ENCODE measurements at places on chromosomes 16 and 17.

DNA sequence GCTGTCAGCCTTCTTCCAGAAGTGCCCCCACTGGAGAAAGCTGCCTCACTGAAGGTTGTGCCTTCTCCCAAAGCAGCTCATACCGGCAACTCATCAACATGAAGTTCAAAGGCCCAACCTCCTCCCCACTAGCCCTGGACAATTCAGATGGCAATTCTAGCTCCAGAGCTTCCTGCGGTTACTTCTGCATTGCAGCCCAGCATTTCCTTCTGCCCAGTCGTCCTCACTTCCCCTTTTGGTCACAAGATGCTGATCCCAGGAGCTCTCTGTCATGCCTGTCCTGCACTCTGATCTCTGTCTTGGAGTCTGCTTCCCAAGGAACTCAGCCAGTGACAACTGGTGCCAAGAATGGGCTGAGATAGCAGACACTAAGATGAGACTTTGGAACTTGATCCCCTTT, 178.2 kb upstream of the SOX9 start:
- no peak for DNase-seq

DNA sequence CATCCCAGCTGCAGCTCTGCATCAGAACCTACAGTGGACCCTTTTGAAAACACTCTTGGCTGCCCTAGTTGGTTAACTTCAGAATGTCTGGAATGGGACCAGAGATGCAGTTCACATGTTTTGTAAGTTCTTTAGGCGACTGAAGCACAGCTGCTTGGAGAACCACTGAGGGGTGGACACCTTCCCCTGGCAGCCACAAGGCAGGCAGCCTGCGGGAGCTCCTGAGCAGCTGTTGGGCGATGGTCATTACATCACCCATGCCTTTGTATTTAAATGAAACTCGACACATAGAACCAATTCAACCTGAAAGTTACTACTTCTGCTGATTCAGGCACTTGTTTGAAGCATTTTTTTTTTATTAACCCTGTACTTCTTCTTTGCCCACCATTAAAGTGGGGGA, 151.5 kb downstream of the LGALS9B start:
- DNase-seq = no peak

DNA sequence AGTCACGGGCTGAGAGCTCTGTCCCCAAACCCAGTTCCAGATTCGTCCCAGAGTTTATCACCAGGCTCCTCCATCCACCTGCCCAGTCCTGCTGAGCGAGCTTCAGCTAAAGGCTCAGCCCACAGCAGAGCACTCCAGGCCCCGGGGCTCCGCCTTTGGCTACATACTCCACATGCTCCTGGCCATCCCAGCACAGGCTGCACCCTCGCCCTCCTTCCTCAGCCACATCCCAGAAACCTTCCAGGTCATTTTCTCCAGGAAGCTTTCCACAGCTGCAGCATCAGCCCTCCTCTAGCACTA, 4.7 kb upstream of the CD2BP2 start:
- DNase-seq = no peak

DNA sequence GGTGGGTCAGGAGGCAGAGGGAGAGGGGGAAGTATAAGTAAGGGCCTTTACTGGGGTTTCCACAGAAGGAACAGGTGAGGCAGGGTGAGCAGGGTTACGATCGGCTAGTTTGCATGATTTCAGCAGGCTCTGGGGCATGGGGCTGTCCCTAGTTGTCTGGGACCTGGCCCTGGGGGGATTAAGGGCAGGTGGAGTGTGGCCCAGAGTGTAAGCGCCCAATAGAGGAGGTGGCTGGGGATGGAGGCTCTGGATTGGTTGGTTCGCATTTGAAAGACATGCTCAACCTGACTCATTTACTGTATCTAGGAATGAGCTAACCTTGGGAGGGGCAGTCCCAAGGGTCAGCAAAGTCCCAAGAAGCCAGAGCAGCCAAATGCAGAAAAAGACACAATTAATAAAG, 230.3 kb downstream of the MAP2K4 start:
- no peak for DNase-seq

DNA sequence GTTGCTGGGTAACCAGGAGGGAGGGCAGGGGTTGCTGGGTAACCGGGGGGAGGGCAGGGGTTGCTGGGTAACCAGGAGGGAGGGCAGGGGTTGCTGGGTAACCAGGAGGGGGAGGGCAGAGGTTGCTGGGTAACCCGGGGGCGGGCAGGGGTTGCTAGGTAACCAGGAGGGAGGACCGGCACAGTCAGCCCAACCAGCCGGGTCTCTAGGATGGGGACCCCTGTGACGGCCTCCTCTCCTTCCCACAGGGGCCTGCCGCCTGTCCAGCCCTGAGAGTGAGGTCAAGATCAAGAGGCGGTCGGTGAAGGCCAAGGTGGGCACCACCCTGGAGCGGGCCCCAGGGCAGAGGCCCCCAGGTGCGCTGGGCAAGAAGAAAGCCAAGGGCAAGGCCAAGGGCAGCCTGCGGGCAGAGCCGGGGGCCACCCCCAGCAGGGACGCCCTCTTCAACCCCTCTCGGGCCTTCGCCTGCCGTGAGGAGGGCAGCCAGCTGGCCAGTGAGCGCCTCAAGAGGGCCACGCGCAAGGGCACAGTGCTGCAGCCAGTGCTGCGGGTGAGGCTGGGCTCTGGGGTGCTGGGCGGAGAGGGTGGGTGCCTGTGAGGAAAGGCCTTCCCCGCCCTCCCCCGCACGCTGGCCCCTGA, 54.6 kb downstream of the ACTG1 start:
- no peak for DNase-seq

GRCh38 chr16:89717688-89718505, 2.8 kb downstream of the VPS9D1 start:
- no peak for DNase-seq

GRCh38 chr16:75922250-75922649, 196.0 kb upstream of the CPHXL start:
- DNase-seq = no peak

DNA sequence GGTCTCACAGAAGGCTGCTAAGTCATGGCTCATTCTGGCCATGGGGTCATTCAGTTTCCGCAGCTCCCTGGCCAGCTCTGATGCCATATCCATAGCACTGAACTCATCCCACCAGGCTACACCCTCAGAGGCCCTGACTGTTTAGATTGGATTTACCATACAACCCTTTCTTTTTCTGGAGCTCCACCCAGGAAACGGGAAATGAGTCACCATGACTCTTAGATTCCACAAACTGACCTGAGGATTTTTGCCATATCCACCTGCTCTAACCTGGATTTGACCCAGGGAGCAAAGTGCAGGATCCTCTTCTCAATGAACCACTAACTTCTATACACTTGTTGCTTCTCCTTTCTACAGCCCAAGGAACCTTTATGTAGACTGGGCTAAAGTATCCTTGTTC, 20.3 kb upstream of the CALB2 start:
- DNase-seq = no peak

GRCh38 chr17:73268582-73269328, 7.1 kb upstream of the CPSF4L start:
- no peak for DNase-seq

Measured in renal cortex interstitium (tissue), 15 donors.